C1 segment of cervical spinal cord (tissue), 14 donors: ENCODE measurements at places on chromosomes 16 and 17.

DNA sequence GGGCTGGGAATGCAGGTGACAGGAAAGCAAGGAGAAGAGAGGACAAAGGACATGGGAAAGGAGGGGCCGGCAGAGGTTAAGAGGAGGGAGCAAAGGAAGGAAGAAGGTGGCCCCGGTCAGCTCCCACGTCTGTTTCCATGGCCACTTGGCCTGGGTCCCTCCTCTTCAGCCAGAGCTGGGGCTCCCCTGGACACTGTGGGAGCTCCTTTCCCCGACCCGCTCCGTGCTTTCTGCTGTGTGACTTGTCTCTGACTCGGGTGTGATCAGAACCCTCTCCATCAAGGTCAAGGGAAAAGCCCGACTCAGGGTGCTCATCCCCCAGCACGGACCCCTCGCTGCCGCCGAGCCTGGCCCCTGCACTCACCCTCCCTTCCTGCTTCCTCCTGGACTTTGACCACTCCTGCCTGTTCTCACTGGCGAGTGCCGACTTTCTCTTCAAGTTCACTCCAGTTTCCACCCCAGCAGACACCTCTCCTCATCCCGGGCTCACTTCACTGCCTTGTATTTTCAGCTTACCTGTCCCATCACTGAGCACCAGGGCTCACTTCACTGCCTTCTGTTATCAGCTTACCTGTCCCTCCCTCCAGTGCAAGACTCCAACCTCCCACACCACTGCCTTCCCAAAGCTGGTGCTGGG is 61.2 kb downstream of the MEAK7 start:
- no peak for DNase-seq

GRCh38 chr16:59295993-59296736 is 562.0 kb upstream of the GOT2 start:
- no peak for DNase-seq

DNA sequence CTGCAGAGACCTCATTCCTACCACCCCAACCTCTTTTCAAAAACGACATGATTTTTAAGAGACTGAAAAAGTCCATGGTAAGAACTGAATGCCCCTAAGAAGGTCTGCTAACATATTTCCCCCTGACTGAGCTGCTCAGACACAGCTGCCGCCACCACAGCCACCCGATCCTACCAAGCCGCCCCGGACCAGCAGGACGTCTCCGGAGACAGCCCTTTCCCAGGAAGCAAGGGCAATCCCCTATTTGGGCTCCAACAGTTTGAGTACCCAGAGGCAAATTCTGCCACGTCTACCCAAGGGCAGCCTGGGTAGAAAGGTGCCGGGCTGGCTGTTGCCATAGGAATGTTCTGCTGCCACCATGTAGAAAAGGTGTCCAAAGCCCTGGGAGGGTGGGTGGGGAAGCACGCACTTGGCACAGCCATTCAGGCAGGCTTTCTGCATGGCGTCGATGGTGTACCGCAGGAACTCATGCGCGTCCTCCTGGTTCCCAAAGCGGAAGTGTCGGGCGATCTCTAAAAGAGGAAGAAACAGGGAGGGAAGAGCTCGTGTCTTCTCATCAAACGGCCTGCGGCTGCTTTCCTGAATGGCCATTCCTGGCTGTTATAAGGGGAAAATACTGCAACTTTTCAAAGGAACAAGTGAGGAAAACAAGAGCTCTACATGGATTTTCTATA is 13.6 kb downstream of the USP36 start:
- DNase-seq, result no peak

GRCh38 chr16:8634991-8635736 is 13.7 kb downstream of the METTL22 start:
- no peak for DNase-seq

DNA sequence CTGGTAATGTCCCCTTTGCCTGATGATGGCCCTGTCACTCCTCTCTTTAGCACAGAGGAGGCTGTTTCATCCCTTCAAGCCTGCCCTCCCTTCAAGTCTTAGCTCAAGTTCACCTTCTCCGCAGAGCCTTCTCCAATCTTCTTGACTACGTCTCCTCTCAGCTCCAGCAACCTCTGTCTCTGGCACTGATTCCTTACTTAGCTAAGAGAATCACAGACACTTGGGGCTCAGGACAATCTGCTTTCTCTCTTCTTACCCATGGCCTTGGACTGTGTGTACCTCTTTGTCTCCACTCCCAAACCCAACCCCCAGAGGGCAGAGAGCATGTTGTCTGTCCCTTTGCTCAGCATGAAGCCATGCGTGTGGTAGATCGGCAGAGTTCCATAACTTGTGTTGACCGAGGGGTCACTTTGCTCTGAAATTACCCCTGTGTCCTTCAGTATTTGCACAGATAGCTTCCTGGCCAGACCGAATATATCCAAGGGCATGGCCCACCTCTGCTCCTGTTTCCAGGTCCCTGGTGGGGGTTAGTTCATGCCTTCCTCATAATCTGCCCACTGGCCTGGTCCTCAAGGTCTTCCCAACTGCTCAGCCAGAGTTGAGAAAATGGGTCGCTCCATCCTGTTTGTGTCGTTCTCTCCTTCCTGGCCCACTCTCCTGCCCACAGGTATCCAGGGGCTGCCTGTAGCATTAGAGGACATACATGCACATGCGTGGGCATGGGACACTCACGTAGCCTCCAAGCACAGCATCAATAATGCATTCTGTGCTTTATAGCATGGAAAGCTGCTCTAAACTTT is 41.6 kb downstream of the MAPT start:
- no peak for DNase-seq

GRCh38 chr16:80260906-80261311 is 279.9 kb upstream of the DYNLRB2 start:
- DNase-seq, result no peak

GRCh38 chr16:81625544-81626153 is 153.4 kb upstream of the PLCG2 start:
- DNase-seq, result peak; percentile 10

GRCh38 chr17:65058146-65058545 is 1.6 kb upstream of the GNA13 start:
- no peak for DNase-seq

GRCh38 chr16:69318177-69318910 is 7.2 kb downstream of the VPS4A start:
- DNase-seq, result no peak

DNA sequence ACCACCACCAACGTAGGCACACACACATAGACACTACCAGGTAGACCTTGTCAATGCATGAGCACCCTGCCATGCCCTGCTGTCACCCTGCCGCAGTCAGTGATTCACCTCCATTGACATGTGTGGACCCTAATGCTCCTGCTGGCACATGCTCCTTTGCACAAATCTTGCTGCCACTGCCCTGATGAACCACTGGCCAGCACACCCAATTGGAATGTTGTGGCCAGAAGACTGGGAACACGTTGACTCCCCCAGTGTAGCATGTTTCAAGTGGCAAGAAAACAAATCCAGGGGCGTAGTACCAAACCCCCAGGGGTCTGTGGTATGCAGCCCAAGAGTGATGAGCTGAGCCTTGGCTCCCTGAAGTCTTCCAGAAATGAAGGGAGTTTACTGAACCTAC is 486.4 kb upstream of the KIF2B start:
- DNase-seq, result no peak

GRCh38 chr16:19837331-19837980 is 47.2 kb downstream of the GPRC5B start:
- no peak for DNase-seq

- no peak for DNase-seq
Observed at GRCh38 chr17:38918129-38918913, 7.1 kb upstream of the LASP1NB start.

- no peak for DNase-seq
Observed at GRCh38 chr16:81832801-81833547, 53.9 kb downstream of the PLCG2 start.

DNA sequence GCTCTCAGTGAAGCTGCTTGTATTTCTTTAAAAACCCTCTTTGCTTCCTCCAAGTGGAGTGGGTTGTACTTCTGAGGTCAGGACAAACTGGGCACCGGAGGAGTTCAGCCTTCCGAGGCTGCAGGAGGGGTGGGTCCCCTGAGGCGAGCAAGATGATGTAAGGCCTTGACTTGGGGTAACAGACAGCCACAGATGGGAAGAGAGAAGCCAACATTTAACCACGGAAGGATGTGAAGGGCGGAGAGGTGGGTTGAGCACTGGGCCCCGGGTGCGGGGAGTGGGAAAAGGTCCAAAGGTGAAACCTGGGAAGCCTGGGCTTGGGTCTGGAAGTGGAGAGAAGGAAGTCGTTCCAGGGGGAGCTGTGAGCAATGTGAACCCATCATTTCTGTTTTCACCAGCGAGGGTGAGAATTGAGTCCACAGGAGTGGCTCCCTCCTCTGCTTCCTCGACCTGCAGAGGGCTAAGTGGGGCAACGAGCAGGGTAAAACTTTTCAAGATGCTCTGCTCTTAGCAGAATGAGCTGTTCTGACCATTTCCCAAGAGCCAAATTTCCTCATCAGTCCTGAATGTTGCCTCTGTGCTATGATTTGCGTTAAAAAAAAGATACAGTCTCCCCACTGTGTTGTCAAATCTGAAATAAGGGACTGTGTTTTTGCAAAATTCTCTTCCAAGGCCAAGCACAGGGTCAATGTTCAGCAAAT is 137.7 kb upstream of the CRHR1 start:
- DNase-seq, result no peak

DNA sequence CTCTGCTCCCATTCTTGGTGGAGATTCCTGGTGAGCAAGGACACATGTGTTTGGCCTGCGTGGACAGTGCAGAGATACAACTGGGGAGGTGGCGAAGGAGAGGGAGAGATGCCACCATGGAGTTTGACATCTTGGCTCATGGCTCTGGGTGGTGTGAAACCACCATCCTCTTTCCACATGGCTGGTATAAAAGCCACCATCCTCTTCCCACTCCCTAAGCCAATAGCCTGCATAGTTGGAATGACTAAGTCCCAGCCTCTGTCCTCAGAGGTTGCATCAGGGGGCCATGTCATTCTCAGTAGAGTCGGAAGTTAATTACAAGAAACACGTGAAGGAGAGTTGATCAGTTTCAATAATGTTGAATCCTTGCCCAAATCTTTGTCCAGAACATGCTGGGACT is 10.0 kb downstream of the RBFOX1 start:
- no peak for DNase-seq

DNA sequence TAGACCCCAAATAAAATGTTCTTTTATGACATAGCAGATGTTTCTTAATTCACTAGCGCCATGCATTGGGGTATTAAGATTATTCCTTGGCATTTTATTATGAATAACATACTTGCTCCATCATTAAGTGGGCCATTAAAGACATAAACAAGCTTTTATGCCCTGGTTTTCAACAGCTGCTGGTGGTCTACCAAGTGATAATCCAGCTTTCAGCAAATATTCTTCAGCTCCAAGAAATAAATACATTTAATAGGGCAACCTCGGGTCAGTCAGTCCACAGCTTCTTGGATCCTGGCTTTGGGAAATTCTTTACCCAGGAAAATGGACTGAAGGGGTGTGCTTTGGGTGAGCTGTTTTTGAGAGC is 217.3 kb upstream of the IRX3 start:
- DNase-seq, result no peak

- DNase-seq, result no peak
Observed at GRCh38 chr17:42586514-42587230, 9.1 kb upstream of the PSMC3IP start.

- DNase-seq, result no peak
Observed at GRCh38 chr17:778096-778495, 4.0 kb downstream of the GLOD4 start.

DNA sequence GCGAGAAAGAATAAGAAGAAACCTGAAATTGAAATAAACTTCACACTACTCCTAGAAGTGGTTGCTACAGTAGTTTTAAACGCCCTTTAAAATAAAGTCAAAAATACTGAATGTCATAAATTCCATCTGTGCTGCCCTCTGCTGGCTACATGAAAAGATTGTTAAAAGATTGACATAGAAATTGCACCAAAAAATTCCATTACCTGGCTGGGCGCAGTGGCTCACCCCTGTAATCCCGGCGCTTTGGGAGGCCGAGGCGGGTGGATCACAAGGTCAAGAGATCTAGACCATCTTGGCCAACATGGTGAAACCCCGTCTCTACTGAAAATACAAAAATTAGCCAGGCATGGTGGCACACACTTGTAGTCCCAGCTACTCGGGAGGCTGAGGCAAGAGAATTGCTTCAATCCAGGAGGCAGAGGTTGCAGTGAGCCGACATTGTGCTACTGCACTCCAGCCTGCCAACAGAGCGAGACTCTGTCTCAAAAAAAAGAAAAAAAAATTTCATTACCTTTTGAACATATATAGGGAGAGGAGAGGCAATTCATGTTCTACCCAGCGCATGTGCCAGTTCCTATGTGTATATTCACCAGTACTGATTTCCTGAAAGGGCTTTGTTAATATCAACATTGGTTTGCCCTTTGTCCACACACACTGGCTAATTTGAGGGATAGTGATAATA is 36.5 kb downstream of the CYTH1 start:
- DNase-seq, result no peak

- DNase-seq, result no peak
Observed at GRCh38 chr16:86121374-86122010, 222.5 kb downstream of the IRF8 start.

DNA sequence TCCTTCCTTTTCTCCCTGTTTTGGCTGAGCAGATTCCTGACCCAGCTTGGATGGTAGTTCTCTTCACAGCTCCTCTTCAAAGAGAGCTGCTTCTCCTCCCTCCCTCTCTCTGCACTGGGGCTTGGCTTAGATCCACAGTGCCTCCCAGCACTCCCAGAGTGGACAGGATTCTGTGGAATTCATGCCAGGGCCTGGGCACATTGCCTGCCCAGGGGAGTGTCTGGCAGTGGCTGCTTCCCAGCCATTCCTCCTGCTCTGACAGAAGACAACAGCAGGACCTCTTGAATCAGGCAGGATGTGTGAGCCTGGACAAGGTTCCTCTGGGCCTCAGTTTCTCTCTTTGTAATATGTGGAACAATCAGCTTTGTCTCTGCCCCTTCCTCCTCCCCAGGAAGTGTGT is 4.5 kb upstream of the MMP28 start:
- DNase-seq, result peak; percentile 73

DNA sequence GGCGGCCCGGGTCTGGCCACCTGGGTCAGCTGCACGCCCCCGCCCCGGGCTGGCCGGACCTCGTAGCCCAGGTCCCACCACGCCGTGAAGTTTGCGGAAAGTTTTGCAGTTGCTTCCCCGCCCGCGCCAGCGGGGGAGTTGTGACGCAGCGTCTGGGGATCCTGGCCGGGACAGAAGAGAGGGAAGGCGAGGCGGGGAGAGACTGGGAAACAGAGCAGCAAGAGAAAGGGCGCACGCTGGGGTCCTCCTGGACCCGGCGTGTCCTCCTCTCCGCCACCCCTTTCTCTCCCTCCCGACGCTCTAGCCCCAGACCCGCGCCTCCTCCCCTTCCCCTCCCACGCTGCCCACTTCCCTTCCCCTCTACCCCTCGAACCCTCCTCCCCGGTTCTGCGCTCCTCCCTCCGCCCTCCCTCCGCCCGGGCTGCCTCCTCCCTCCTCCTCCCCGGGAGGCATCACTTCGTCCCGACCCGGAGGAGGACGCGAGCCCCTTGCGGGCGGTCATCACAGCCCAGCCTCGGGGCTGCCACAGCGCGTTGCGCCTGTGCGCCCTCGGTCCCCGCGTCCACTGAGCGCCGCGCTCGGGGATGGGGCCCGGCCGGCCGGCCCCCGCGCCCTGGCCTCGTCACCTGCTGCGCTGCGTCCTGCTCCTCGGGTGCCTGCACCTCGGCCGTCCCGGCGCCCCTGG is at the start of gene MRC2:
TSS of gene MRC2 (plus strand) at position 452 of the 685 bp plus-strand sequence. CDS start at position 585, 133 bp downstream.
- peak; percentile 75 for DNase-seq

- no peak for DNase-seq
Observed at GRCh38 chr17:38350035-38350434, 1.6 kb upstream of the SOCS7 start.
